ENCODE measurements at places on chromosomes 3 and 15.

GRCh38 chr3:168678730-168679129, 583.0 kb upstream of the GOLIM4 start:
- DNase-seq = no peak

GRCh38 chr3:117118604-117119003, 409.0 kb downstream of the TUSC7 start:
- DNase-seq = no peak

- DNase-seq = no peak
Measured at GRCh38 chr3:143010024-143010423, 8.7 kb downstream of the U2SURP start.

DNA sequence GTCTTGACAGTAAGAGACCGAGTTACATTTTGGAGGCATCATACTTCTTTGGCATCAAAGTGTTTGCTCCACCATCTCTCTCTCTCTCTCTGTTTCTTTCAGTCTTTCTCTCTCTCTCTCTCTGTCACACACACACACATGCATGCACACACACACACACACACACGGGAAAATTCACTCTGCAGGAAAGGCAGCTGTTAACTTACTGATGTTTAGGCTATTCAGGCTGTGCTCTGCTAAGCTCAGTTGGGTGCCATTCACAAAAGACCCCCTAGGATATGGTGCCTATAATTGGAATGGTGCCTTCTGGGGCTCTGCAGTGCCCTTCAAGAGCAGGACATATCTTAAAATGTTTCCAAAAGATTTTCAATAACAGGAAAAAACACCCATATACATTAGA, 78.2 kb downstream of the KCNH8 start:
- no peak for DNase-seq

GRCh38 chr3:4474683-4475490, 7.8 kb upstream of the SUMF1 start:
- DNase-seq = no peak

GRCh38 chr3:119018690-119019463, 15.8 kb downstream of the IGSF11 start:
- DNase-seq = no peak
